NCI-H446 treated with DMSO at 0.1 percent for 48 hours (cell line): ENCODE measurements at places on chromosomes 5 and 9.

- DNase-seq: no peak
These were observed 1.7 kb downstream of the GRIN3A start for GRCh38 chr9:101736717-101737116.

- DNase-seq: no peak
These were observed 53.4 kb downstream of the GNAQ start for GRCh38 chr9:77978086-77978781.

DNA sequence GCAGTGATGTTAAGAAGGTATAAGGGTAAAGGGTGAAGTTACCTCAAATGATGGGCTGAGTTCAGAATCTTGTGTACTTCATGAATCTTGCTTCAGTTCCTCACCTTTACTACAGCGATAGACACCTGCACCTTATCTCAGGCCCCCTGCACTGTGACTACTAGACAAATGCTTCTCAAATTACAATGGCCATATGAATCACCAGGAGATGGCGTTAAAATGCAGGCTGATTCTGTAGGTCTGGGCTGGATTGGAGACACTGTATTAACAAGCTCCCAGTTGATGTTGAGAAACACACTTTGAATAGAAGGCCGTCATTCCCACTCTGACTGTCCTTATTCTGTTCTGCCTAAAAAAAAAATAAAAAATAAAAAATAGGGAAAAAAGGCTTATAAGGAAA lies 29.8 kb downstream of the TARS1 start:
- no peak for DNase-seq

- DNase-seq: no peak
These were observed 63.6 kb downstream of the MAST4 start for GRCh38 chr5:66659780-66660179.

DNA sequence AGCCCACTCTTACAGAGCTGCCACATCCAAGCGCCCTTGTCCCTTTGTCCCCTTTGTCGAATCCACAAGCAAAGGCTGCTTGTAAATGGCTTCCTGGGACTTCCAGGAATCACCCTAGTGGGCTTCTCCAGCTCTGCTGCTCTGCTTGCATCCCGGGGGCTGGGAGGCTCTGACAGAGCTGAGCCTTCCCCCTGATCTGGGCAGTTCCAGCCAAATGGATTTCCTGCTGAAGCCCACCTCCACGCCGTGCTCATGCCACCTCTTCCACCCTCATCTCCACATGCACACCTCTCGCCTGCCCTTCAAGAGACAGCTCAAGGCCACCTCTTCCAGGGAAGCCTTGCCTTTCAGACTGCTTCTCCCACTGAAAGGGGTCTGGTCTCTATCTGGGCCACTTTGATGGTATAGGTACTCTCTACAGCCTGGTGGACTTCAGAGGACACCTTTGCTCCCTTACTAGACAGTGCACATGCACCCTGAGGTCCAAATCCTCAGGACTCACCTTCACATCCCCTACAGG lies 106.2 kb downstream of the LHFPL2 start:
- DNase-seq: no peak

GRCh38 chr5:14229181-14229580 lies 86.0 kb downstream of the TRIO start:
- no peak for DNase-seq

- no peak for DNase-seq
These were observed 287.1 kb downstream of the KCNN2 start for GRCh38 chr5:114648940-114649339.

DNA sequence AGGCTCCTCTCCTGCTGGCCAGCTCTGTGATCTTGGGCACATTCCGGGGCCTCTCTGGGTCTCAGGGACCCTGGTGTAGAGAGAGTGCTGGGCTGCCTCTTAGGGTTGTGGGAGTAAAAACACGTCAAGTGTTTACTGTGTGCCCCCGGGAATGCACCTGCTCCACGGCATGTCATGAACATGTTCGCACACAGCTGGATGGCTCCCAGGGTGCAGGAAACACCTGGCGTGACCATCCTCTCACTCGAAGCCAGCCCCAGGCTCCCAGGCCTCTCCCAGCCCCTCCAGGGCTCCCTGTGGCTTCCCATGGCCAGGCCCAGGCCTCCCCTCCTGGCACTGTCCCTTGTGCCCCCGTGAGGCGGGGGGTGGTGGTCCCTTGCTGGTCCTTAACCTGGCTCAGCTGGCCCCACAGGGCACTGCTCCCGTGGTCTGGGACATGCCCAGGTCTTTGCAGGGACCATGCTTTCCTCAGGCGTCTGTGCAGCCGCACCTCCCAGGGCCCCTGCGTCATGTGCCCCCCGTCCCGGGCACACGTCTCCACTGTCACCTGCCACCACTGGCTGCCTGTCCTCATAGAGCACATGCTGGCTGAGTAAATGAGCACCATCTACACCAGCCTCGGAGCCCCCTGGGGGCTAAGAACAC lies 44.9 kb downstream of the SLC6A3 start:
- DNase-seq: no peak

- no peak for DNase-seq
These were observed 121.1 kb downstream of the EGFLAM start for GRCh38 chr5:38379350-38379937.
